ENCODE measurements at places on chromosomes 13 and 19.

DNA sequence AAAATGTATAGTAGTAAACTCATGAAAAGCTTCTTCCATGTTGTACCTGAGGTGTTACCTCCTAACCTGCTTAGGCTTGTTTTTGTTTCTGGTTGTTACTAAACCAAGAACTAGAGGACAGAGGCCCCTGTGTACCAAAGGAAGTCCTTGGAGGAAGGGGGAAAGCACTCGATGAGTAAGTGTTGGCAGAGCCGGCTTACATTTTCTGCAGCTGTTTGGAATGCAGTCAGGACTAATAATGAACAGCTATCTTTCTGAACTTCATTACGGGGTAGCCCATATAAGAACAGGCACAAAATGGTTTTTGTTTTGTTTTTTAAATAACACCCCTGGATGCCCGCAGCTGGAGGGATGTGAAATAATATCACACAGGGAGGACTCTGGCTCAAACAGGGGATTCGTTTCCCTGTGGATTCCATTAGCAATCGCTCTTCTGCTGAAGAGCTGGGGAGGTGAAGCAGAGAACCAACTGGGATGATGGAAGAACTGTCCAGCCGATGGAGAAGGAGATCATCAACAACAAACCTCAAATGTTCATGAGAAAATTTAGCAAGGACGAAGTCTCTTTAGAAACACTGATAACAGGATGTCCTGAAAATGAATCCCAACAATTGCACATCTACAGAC is 214.2 kb upstream of the MAB21L1 start:
- no peak for DNase-seq

GRCh38 chr13:30204564-30204963 is 102.8 kb downstream of the KATNAL1 start:
- DNase-seq, result no peak

GRCh38 chr13:86976521-86977324 is 694.4 kb upstream of the SLITRK5 start:
- DNase-seq, result no peak

- no peak for DNase-seq
Measured at GRCh38 chr13:110129076-110129475, 177.9 kb downstream of the COL4A1 start.

DNA sequence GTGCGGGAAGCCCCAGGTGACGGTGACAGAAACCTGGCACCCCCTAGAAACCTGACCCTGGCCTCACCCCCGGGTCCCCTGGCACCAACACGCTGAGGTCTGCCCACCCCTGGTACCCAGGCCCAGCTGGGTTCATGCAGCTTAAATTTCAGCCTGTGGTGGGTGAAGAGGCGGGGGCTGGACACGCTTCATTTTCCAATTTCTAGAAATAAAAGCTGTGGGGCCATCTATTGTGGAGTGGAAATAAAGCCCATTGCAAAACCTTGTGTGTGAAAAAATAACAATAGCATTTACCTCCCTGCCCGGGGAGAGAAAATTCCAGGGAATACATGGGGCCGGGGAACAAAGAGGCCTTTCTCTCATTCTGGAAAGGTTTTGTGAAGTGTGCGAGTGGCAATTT is 7.5 kb upstream of the FUT5 start:
- DNase-seq, result no peak

DNA sequence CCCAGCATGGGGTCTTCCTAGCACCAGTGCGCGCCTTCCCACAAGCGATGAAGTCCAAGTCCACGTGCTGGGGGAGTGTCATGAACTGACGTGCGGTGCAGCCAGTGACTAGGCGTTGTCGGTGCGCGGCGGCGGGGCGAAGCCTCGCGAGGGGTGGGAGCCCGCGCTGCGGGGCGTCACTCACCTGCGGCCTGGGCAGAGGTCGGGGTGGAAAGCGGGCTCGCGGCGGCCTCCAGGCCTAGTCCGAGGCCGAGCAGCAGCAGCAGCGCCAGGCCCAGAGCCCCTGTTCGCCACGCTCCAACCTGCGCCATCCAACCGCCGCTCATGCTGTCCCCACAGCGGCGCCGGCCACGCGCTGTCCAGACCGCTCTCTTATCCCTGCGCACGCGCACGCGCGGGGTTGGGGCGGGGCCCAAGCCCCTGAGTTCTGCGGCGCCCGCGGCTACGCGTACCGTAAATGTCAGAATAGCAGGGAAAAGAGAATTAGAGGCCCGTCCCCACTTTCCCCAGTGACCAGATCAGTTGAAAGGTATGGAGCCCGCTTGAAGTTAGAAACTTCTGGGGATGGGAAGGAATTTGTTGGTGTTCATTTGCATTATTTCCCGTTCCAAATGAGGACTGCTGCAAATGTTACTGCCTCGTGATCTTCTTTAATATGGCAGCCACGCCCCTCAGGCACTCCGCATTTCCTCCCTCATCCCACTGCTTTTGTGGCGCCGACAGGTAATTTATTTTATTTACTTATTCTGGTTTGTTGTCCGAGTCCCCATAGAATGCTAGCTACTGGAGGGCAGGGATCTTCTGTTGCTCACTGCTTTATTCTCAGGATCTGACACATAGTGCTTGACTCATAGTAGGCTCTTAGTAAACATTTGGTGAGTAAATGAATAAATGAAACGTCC is at the start of gene CD320:
Gene CD320 (minus strand): TSS at position 394 of the 902 bp plus-strand sequence. CDS start 68 bp downstream, at position 326.
- DNase-seq, result peak; percentile 79

DNA sequence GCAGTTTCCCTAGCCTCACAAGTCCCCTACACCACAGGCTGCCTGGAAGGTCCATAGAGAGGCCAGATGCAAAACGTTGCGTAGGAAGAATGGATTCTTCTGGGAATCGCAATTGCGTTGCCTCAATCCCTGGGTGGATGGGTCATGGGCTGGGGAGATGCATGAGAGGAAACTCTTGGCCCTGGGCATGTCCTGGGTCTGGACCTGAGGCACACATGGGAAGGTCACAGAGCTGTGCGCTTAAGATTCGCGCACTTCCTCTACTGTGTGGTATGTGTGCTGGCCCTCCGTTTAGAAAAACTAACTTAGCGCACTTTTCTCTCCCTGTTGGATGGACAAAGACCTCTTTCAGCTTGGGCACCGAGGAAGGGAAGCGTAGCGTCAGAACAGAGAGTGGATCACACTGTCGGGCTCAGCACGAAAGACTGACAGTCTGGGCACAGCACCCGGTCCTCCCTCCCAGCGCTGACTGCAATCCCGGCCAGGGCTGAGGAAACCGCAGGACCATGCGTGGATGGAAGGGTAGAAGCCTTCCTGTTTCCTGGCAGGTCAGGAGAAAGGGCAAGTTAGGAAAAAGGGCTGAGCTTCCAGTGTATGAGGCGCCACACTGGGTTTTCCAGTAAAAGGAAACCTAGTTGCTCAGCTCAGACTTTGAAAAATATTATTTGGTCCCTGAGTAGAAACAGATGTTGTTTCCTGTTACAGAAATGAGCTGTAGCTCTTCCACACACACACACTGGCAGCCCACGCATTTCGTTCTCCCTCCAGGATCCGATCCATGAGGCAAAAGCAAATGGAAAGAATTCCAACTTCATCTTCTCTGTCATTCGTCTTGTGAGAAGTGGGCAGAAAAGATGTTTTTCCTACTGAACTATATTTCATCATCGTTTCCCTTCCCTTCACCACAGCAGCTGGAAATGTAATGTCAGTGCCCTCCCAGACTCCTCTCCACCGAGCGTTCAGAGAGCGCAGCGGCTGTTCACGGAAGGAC is 86.0 kb downstream of the ING1 start:
- no peak for DNase-seq

- DNase-seq, result no peak
Measured at GRCh38 chr13:107348925-107349324, 781.0 kb upstream of the ARGLU1 start.

DNA sequence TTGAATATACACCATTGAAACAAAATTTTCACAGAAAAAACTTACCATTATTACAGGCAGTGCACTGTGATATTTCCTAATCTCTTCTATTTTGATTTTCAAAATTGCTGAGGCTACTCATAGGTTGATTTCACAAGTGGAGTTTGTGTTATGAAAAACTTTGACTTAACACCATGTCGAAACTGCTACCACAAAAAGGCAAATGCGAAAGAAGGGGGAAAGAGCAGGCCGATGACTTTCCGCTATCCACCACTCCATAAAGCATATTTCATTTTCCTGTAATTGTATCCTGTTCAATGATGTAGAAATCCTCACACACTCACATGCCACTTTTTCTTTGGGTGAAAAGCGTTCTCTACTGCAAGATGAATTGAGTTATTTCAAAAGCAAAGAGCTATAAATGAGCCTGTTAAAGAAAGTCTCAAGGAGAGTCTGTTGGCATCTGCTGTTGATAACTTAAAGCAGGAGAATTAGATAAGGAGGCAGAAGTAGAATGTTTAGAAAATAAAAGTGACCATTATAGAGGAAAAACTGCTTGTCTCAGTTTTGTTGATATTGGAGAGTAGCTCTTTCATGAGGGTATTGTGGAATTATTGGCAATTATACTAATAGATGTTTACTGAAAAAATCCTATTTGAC is 18.8 kb downstream of the KL start:
- no peak for DNase-seq

GRCh38 chr13:91739751-91740150 is 341.3 kb downstream of the GPC5 start:
- DNase-seq, result no peak

GRCh38 chr13:99496184-99497142 is 4.8 kb upstream of the TM9SF2 start:
- peak; percentile 58 for DNase-seq

GRCh38 chr13:99086267-99087097 is 108.6 kb upstream of the DOCK9 start:
- peak; percentile 50 for DNase-seq
